ENCODE measurements at places on chromosomes 16 and 17.

DNA sequence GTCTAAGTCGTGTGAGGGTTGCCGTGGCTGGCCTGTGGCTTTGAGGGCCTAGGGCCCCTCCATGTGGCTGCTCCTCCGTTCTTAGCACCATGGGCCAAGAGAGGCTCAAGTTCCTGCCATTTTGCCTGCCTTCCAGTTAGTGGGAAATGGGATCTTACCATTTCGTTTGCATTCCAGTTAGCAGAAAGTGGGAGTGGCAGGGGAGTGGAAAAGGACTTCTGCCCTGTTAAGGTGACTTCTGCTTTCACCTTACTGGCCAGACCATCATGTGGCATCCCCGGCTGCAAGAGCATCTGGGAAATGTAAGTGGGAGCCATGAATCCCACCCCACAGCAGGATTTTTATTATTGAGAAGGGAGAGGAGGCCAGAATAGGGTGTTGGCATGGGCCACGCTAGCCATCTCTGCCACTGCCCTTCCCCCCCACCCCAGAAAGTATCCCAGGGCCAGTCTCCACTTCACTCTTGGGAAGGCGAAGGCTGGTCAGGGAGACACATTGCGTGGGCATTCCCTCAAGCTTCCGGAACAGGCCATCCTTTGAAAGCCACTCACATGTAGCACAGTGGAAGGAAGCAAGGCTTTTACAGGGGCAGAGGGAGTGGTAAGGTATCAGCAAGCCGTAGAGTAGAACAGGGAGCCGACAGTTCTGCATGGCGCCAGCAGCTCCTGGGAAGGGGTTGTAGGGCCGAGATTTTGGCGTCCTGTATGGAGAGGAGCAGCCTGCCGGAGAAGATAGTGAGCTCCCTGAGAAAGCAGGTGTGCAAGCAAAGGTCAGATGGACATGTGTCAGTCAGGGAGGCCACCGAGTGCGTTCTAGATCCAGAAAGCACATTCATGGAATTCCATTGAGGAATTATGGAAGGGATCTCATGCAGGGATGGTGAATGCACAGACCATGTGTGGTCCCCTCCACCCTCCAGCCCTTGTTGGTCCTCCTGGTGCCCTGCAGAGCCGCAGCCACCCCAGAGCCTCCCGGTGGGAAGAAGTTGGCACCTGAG lies 33.4 kb downstream of the CMIP start:
- no peak for DNase-seq

GRCh38 chr16:70574595-70575271 lies 51.1 kb downstream of the SF3B3 start:
- no peak for DNase-seq

DNA sequence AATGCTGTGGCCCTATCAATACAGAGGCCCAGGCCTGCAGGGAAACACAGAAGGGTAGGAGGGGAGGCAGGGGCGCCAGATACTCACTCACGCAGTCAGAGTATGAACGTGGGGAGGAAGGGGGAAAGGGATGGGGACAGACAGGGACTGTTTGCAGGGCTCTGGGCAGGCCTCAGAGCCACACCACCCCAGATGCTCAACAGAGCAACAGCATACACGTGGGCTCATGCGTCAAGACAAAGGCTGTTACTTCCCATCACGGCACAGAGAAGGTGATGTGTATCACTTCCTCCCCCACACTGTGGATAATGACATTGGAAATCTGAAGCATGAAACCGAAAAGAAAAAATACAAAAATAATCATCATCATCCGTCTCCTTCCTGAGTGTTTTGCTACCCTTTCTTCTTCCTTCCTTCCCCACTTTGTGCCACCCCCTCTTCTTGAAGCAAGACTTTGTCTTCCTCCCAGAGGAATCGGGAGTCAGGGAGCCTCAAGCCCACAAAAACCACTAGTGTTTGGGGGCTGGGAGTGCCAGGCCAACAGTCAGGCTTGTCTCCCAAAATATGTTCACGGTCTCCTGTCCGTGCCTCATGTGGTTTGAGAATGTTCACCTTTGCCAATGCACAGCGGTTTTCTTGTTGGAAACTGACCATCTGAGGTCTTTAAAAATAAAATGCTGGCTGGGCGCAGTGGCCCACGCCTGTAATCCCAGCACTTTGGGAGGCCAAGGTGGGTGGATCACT lies 20.1 kb downstream of the SLC39A11 start:
- no peak for DNase-seq

GRCh38 chr17:65527381-65527780 lies 34.1 kb downstream of the AXIN2 start:
- no peak for DNase-seq

DNA sequence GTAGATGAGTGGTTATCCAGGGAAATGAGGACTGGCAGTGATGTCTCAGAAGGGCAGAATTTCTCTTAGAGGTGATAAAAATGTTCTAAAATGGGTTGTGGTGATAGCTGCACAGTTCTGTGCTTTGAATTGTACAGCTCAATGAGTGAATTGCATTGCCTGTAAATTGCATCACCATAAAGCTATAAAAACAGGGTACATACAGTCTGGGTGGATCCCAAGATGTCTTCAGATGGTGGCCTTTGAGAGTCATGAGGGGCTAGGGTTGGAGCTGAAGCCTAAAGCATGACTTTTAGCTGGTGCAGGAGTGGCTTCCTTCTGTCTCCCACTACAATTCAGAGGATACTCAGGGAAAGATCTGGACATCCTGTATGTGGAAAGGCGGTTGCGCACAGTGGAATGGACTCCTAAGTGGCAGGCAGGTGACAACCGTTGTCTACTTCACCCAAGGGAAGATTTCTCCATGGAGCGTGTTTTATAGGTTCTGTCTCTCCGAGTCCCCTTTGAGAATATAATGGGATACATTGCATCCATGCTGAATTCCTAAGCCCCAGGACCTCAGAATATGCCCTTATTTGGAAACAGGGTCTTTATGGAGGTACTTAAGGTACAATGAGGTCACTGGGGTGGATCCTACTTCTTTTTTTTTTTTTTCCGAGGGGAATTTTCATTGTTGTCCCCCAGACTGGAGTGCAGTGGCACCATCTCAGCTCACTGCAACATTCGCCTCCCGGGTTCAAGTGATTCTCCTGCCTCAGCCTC lies 1.6 kb upstream of the IL32 start:
- DNase-seq, result no peak

DNA sequence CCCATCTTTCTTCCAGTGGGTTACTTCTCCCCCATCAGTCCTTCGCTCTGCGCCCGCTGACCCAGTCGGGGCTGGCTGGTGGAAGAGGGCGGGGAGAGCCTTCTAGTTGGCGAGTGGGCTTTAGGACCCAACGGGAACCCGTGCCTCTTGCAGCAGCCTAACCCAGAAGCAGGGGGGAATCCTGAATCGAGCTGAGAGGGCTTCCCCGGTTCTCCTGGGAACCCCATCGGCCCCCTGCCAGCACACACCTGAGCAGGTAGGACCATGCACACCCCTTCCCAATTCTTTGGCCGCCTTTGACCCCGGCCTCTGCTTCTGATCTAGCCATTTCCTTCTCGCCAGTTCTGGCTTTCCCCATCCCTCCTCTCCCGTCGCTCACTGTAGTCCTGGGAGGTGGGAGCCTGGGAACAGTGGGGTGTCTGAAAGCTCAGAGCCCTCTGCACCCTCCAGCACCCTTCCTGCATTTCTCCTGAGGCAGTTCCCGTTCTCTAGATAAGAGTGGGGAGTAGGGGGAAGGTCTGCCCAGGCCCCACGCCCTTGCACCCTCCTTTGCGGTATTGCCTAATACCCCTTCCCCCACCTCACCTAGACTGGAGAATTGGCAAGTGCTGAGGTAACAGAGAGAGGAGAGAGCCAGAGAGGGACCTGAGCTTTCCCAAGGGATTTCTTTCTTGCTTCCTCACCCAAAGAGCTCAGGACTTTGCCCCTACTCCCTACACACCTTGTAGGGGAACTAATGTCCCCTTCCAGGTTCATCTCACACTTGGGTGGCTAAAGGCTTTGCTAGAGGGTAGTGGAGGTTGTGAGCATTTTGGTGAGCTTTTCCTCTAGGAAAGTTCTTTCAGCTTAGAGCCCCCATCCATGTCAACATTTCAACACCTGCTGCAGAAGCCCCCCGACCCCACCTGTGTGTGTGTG lies at the start of gene RARA:
Gene RARA, plus strand, starts transcription at position 150 of the 918 bp plus-strand sequence. CDS start 22,039 bp downstream, outside the sequence.
- DNase-seq, result no peak

DNA sequence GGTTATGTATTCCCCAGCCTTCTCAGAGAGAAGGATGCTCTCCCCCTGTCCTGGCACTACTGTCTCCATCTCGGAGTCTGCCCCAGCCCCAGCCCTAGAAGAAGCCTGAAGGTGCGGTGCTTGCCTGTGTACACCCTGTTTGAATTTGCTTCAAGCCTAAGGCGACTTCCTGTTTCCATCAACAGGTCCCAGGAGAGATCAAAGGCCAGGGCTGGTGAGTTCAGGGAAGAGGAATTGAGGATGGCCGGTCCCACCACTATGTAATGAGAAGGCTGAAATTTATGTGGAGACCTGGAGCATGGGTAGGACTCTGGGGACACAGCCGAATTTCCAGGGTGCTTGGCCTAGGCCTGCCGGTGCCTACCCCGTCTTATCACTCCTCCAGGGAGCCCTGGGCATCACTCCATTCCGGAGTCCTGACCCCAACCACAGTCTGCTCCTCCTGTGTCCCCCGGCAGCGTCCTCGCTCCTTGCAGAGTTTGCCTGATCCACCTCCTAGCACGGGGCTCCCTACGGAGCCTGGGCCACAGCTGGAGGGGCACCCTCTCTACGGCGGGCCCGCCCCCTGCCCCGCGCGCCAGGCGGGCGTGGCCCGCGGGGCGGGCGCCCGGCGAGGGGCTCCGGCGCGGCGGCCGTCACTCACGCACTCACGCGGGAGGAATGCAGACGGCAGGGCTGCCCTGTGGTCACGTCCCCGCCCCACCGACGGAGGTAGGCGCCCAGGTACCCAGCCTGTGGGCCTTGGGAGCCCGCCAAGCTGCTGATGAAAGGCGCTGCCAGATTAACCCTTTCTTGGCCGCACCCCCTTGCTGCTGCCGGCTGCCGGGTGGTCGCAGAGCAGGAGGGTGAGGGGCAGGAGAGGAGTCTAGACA lies 53.8 kb upstream of the TAC4 start:
- DNase-seq, result no peak

DNA sequence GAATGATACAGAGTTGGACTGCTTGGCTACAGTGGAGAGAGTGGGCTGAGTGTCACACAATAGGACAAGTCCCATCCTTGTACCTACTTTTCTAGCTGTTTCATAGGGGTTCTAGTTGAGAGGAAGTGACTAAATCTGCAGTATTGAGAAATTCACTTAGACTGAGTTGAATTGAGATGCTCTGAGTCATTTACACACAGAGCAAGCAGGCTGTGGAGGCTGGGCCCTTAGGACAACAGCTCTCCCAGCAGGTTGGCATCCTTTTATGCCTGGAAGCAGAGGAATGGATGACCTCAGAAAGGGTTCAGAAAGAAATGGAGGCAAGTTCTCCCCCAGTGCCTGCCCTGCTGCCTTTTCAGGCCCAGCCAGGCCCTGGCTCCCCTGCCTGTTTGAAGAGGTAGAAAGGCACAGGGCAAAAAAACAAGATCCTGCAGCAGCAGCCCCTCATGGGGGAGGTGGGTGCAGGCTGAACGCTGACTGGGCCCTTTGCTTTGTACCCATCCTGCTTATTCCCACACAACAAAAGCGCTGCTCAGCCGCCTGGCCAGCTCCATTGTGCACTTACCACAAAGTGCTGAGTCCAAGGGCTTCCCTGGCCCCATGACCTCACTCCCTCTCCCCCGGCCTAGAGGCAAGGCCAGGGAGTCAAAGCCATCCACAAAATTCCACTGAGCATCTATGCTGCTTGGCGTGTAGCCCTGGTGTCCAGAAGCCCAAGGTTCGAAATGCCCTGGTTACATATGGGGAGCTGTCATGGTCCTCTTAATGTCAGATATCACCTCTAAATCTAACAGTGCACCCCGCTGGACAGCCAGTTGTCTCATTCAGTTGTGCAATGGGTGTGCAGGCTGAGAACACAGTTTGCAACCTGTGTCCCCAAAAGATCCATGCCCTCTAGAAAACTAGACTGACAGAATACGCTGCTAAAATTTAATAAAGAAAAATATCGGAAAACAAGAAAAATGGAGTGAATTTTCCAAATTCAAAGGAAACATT lies 5.4 kb upstream of the CRYBA1 start:
- DNase-seq, result peak; percentile 99

- DNase-seq, result no peak
Measured at GRCh38 chr17:1896243-1897104, 66.7 kb downstream of the RPA1 start.

DNA sequence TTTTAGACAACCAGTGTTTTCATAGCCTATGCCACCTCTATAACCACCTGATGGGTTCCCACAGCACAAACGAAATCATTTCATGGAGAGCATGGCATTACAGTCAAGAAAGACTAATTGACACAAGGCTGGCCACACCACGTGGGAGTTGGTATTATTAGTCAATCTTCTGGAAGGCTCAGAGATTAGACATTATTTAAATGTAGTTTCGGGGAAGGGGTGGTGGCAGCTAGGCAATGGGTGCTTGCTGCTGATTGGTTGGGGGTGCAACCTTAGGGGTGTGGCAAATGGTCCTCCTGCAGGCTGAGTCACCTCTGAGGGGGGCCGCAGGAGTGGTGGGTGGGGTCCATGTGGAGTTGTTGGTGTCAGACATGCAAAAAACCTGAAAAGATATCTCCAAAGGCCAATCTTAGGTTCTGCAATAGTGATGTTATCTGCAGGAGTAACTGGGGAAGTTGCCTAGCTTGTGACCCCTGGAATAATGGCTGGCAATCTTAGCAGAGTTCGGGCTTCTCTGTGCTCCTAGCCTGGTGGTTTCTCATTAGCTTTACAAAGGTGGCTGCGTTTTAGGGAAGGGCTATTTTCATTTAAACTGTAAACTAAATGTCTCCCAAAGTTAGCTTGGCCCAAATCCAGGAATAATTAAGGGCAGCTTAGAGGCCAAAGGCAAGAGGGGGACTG lies 4.6 kb downstream of the TEN1 start:
- DNase-seq, result no peak

DNA sequence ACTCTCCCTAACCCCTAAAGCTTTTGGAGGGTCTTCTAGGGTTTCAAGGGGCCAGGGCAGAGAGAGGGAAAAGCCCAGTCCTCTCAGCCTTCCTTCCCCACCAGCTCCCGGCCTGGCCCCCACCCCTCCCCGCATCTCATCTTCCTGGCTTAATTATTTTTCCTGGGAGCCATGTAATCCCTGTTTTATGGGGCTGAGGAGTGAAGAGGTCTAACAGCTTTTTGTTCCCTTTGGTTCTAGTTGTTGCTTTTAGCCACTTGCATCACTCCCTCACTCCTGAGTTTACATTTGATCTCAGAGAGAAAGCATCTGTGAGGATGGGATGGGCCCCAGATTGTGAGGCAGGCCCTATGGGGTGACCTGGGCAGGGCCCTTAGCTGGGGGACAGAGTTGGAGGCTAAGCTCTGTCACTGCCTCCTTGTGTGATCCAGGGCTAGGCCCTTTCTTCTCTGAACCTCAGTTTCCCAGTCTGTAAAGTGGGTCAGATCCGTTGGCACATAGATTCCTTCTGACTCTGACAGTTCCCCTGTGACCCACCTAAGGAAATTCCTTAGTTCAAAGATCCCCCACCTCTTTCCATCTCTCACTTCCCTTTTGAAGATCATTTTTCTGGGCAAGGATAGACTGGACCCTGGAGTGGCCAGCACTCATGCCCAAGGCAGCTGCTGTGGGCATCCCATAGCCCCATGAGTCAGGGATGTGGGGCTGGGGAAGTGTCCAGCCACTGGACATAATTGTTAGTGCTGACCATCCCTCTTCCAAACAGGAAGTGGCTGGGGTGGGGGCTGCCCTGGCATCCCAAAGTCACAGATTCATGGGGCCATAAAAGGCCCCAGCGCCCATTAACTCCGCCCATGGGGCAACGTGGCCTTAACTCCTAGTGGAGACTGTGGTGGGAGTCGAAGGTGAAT lies 20.1 kb downstream of the UNC119 start:
- peak; percentile 29 for DNase-seq

Data from EH (cell line).